ENCODE measurements at places on chromosomes 2 and 18. TPM values are rescaled to one million over a fixed set of nuclear protein-coding genes. Genes with fewer than 3 reads are reported as not detected.

DNA sequence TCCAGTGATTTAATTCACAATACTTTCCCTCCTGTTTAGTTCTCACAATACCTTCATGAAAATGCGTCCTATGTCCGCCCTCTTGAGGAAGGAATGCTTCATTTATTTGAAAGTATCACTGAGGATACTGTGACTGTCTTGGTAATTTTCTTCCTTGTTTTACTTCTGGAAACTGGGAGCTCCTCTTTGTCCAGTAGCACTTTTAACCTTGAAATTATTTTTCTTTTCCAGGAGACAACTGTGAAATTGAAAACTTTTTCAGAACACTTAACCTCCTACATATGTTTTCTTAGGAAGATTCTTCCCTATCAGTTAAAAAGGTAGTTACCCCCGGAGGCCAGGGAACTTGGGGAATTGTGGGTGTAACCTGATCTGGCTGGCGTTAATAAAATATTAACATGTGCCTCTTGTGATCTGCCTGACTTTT is 58.9 kb upstream of the STON1 start:
- peak; percentile 73 for ATAC-seq

DNA sequence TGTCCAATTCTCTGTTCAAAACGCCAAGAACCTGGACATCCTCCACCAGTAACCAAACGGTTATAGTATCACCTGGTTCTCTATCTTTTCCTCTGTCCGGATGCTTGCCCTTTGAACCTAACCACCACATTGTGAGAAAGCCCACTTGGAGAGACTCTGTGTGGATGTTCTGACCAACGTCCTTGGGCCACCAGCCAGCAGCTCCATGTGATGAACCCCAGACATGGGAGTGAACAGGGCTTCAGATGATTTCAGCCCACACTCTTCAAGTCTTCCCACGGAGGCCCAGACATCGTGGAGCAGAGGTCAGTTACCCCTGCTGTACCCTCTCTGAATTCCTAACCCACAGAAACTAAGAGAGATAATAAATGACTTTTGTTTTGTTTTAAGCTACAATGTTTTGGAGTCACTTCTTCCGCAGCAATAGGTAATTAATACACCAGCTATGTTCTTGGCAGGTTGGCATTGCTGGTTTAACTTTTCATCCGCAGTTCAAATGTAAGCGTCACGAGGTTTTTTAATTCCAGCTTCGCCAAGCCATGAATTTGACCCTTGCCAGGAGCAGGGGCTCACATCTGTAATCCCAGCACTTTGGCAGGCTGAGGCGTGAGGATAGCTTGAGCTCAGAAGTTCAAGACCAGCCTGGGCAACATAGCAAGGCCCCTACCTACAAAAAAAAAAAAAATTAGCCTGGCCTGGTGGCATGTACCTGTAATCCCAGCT is 36.1 kb upstream of the ZNF532 start:
- no peak for ATAC-seq

GRCh38 chr18:29063346-29063745 is 886.4 kb upstream of the CDH2 start:
- ATAC-seq: no peak

DNA sequence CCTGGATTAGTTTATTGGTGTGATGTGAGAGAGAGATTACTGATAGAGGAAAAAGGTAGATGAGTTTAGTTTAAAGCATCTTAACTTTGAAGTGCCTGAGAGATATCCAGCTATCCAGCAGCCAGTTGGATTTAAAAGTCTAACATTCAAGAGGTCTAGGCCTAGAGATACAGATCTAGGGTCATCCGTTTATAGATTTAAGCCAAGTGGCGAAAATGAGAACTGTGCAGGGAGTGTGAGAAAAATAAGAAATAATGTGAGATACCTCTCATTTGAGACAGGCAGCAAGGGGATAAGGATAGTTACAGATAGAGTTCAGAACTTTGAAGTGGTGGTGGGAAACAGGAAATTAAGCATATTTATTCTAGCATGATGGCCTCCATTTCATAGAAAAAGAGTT is 5.3 kb upstream of the ORC2 start:
- ATAC-seq: no peak

- no peak for ATAC-seq
These were observed 142.6 kb upstream of the MSH6 start for GRCh38 chr2:47640356-47640755.

GRCh38 chr2:188765522-188766470 is 208.4 kb upstream of the COL3A1 start:
- ATAC-seq: no peak

- peak; percentile 91 for ATAC-seq
These were observed 21.6 kb upstream of the SLC20A1 start for GRCh38 chr2:112623913-112624777.

DNA sequence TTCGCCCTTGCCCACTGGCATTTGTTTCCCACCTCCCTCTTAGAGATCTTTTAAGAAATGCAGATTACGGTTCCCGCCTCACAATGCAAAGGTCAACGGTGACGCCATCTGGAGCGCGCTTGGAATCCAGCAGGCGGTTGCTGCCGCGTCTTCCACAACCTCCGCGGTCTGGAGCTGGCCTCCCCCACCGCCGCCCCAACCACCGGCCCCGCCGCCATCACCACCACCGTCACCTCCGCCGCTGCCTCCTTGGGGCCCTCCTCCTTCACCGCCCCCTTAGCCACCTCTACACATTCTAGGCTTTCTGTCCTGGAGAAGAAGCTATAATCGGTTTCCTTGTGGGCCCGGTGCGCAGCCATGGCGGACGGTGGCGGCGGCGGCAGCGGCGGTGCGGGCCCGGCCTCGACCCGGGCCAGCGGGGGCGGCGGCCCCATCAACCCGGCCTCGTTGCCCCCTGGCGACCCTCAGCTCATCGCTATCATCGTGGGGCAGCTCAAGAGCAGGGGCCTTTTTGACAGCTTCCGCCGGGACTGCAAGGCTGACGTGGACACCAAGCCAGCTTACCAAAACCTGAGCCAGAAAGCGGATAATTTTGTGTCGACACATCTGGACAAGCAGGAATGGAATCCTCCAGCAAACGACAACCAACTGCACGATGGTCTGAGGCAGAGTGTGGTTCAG is at the start of gene BOD1L2:
Gene BOD1L2 (plus strand): TSS at position 132 of the 681 bp plus-strand sequence. CDS start 226 bp downstream, at position 358.
- ATAC-seq: no peak

- ATAC-seq: no peak
These were observed 548.9 kb upstream of the CDH2 start for GRCh38 chr18:28725876-28726275.

- ATAC-seq: no peak
These were observed 37.8 kb upstream of the STAT4 start for GRCh38 chr2:191188550-191189093.

GRCh38 chr2:30230497-30231211 is 680 bp upstream of the LBH start:
- ATAC-seq: no peak

DNA sequence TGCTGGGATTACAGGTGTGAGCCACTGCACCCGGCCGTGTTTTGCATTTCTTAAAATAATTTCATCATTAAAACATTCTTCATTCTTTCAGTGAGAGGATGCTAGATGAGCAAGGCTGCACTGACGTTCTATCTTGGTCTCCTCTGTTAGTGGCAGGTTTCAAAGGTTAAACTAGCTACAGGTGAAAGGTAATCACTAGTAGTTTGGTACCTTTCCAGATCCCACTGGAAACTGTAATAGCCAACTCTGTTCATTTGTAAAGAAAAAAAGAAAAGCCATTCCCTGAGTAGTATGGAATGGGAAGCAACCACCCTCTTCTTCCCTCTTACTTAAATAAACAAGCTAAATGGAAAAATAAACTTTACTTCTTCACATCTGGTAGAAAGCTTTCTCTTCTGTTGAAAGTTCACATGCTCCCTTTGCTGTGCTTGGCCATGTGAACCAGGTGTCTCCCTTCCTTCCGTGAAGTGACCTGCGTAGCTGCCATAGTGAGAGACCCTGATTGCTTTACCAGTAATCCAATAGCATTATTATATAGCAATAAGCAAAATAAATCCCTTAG is 94.0 kb downstream of the GREB1L start:
- ATAC-seq: no peak

DNA sequence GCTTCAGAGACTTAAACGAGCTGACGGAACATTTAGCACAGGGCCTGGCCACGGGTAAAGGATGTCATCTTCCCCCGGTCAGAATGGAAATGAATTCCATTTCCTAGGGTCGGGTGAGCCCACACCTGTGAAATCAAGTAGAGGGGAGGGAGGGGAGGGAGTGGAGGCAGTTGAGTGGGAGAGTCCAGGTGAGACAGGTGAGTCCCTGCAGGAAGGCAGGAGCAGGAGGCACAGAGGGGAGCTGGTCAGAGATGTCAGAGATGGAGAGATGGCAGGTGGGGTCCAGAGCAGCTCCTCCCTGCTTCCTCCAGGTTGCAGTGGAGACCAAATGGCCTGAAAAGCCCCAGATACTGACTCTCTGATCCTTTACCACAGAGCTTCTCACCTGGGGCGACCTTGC is 55.2 kb downstream of the SH3BP4 start:
- no peak for ATAC-seq

DNA sequence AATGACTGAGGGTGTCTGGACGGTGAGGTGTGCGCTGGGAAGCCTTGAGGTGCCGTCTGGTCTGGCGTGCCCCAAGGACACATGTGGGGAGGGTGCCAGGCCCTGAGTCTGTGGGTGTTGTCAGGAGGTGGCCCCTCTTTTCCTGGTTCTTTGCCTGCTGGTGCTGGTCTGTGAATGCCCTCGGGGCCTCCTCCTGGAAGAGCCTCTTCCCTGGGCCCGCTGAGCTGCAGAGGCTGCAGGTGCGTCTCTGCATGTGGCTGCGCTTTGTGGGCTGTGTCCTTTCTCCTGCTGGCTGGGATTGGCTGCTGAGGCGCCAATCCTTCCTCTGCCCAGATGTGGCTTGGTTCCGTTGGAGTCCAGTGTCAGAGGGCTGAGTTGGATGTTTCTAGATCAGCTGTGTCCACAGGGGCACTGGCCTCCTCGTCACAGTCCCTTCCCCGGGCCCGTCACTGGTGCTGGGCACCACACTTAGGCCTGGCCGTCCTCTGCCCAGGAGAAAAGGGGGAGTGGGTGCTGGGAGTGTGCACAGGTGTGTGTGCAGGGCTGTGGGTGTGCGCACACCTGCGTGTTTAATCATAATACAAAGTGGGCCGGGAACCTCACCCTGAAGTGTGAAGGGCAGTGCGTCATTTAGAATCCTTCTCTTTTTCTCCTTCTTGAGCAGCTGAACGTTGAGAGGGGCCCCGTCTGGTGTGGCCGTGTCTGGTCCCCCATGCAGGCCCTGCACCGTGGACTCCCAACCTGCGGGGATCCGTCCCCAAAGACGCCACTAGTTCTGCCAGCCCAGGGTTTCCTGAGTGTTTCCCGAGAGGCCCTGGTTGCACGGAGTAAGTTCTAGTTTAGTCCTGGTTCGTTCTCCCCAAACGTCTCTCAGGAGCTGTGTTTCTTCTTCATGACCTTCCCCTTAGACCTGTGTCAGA is 35.5 kb downstream of the RTP5 start:
- ATAC-seq: no peak

DNA sequence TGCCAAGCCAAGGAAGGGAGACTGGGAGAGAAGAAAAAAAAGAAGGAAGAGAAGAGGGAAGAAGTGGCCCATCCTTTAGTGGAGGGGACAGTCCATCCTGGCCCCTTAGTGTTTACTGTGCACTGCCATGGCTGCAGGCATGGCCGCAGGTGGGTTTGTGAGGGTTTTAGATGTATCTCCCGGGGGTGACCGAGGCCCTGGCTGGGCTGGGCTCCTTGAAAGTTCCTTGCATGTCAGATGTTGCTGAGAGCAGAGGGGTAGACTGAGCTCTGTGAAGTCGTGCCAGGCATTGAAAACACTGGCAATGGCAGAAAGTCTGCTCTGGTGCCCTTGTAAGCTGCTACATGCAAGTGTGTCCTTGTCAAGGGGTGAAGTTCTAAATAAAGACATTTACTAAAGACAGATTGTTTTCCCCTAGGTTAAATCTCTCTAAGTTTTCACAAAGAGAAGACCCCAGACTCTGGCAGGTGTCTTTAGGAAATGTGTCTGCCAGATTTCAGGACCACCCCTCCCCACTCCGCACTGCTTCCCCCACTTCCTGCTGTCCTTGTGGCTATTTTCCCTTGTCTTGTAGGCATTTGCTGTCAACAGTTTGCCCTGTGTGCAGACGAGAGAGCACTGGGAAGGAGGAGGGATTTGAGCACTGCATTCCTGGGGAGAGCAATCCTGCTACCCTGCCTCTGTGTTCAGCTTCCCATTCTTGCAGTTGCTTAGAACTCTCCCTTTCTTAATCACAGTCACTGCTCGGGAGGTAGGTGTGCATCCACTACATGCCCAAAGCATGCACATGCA is 68.4 kb downstream of the ACOXL start:
- no peak for ATAC-seq

DNA sequence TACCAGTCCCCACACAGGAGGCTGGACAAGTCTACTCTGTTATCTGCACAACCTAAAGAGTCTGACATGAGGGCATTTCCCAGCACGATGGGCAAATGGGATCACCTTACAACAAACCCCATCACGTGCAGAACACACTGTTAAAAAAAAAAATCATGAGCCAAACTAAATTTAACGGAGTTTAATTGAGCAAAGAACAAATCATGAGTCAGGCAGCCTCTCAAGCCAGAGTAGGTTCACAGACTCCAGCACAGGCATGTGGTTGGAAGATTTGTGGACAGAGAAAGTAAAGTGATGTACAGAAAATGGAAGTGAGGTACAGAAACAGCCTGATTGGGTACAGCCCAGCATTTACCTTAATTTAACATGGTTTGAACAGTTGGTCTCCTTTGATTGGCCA is 59.9 kb downstream of the KYNU start:
- no peak for ATAC-seq

GRCh38 chr2:5898667-5899066 is 206.5 kb downstream of the SOX11 start:
- no peak for ATAC-seq

DNA sequence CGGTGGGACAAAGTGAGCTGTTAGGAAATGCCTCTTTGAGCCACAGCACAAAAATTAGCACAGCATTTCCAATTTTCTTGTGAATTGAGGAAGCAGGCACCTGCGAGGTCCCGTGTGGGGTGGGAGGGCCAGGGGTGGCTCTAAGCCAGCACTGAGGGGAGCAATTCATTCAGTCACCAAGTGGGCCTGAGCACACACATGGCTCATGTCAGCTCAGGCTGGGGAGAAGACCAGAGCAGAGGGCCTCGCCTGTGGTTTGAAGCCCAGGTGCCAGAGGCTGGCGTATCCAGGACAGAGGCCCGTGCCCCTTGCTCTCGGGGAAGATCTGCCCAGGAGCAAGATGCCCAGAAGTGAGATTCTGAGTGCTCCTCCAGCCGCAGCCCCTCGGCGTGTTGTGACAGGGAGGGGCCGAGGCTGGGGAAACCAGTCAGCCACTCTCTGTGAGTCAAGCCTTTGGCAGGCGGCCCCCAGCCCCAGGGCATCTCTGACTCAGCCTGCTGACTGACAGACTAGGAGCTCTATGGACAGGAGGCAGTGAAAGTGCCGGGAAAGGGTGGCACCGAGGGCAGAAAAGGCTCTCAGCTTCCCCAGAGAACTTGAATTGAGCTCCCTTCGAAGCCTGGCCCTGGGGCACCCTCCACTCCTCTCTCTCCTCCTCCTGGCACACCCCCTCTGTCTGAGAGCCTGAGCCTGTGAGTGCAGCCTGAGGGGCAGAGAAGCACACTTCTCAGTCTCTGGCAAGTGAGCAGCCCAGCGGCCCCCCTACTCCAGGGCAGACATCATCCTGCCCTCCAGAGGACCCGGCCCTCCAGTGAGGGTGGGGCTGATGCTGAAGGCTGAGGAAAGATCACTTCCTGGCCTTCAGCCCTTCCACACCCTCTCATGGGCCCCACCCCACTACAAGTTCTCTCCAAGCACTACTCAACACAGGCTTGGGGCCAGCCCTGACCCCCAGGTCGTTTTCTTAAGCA is 32.3 kb downstream of the CYP26B1 start:
- ATAC-seq: peak; percentile 91

SCYGR2 gene
- total RNA-seq: not detected

DLGAP1 gene
- total RNA-seq: 0.28 TPM

NYAP2 gene
- 0.32 TPM for total RNA-seq

BCL11A gene
- 43.0 TPM for total RNA-seq

PLB1 gene
- 1.6 TPM for total RNA-seq
